ENCODE measurements at places on chromosomes 16 and 17.

DNA sequence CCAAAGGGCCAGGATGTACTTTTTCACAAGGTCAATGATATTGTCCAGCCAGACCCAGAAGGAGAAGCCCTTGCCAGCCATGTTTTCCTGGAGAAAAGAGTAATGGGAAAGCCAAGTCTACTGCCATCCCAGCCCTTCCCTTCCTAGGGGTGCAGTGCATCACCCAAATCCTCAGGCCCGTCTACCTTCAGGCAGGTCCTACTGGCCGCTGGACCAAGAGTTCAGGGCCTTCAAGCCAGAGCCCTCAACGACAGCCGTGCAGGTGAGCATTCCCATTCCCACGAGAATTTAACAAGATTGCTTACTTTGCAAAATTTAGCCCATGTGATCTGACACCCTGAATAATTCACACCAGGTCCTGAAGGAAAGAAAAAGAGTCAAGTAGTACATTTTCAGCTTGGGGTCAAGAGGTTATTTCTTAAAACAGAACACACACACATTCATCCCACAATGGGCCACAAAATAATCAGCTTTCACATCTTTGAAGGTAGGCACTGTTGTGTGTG, 35.0 kb downstream of the STAT5A start:
- no peak for DNase-seq

- peak; percentile 93 for DNase-seq
These were observed at the start of gene C16orf46 for GRCh38 chr16:81077076-81077940. C16orf46 (minus strand) TSS chr16:81077238; CDS start chr16:81063955, 13,283 bp downstream.

GRCh38 chr16:29182501-29182900, 197.6 kb downstream of the LAT start:
- no peak for DNase-seq

GRCh38 chr16:68645494-68646388, 631 bp downstream of the CDH3 start:
- DNase-seq: no peak

DNA sequence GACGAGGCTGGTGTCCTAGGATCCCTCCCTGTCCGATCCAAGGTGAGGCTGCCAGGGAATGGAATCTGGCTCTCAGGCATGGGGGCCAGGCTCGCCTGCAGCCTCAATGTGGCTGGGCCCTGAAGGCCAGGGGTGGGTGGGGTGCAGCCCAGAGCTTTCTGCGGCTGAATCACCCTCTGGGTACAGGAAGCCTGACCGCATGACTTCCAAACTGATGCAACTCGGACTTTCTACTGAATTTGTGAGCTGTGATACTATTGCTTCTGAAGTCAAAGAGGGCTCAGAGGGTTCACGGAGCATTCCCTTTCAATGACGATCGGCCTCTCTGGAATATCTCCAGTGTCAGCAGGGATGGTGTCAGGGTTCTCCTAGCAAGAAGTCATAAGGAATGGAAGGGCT, 123.7 kb downstream of the METRNL start:
- DNase-seq: no peak

DNA sequence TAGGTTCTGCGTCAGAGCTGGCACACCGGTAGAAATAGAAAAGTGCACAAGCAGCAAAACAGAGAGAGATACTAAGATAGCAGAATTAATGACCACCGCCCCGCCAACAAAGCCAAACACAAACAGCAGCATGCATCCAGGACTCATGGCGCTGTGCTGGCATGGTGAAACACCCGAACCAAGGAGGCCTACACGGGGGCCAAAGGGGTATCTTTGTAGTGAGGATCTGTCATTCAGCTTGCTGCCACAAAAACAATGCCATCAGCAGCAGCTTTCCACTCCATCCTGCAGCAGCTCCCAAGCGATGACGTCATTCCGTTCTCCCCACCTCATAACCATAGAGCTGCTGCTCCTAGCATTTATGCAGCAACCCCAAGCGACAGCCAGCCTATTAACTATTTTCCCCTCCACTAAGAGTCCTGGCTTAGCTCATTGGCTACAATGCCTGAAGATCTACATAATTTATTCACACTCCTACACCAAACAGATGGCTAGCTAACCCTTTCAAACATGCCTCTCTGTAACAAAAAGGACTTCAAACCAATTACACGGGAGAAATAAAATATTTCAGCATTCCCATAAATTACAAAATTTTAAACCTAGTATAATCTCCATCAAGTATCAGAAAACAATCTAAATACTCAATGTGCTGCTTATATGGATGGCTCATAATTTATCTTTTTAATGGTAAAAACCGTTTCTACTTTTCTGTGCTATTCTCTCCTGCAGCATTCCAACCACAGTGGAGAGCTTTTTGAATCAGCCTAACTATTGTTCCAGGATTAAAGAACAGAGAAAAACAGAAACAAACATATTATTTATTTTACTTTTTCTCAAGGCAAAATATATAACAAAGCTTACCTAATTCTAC, 73.9 kb downstream of the SPAG9 start:
- DNase-seq: no peak

GRCh38 chr17:65529040-65529633, 32.3 kb downstream of the AXIN2 start:
- DNase-seq: no peak

- no peak for DNase-seq
These were observed 9.2 kb downstream of the CDIP1 start for GRCh38 chr16:4529085-4530060.

DNA sequence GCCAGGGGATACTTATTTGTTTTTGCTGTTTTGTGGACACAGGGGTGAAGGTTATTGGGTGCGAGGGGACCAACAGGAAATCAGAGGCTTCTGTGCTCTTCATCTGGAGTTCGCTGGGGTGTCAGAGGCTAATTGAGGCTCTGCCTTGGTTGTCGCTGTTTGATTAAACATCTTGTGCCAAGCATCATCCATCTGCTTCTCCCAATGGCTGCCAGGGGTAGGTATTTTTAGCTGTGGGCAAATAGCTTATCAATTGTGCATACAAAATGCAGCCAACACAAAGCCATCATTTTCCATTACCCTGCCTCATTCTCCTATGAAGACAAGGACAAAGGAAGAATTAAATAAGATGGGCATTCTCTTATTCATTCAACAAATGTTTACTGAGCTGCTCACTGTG, 27.8 kb downstream of the GPR139 start:
- DNase-seq: no peak

- DNase-seq: no peak
These were observed 756 bp upstream of the USP7 start for GRCh38 chr16:8964462-8964861.

- no peak for DNase-seq
These were observed 1.8 kb upstream of the MIF4GD start for GRCh38 chr17:75272848-75273184.

DNA sequence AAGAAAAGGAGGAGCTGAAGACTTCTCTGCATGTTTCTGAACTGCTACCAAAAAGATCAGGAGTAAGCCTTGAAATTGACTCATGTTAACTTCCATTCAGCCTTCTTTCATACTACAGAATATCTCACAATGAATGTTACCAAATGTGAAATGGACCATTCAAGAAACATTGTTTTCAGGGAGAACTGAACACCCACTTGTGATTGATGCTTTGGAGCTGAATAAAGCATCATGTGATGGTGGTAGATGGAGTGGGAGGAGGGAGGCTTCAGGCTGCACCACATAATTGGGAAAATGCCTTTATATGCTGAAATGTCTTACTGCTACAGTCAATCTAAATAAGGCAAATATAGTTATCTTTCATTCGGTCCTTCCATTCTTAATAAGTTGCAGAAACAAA, 127.8 kb downstream of the CDH8 start:
- DNase-seq: no peak

- no peak for DNase-seq
These were observed 125.3 kb upstream of the SALL1 start for GRCh38 chr16:51276336-51276735.
